ENCODE measurements at places on chromosomes 16 and 17.
A peak's percentile ranks its signal among the peaks of the same experiment; 100 is the strongest.

DNA sequence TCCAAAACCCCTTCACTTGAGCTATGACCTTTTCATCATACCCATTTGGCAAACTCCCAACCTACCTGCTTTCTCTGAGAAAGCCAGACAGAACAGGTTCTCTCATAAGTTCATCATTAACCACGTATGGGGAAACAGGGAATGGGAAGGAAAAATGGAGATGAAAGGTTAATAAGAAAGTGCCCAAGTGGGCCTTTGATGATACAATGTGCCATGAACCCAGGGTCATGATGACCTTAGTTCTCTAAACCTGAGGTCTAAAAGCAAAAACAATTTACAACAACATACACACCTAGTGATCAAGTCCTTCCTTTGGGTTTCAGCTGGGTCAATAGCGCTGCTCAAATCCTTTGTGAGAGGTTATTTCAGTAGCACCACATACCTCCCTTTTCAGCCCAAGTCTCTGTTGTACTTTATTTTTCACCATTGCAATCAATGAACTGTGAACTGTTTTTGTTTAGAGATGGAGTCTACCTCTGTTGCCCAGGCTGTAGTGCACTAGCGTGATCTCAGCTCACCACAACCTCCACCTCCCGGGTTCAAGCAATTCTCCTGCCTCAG is 14.5 kb upstream of the RANGRF start:
- DNase-seq = no peak

DNA sequence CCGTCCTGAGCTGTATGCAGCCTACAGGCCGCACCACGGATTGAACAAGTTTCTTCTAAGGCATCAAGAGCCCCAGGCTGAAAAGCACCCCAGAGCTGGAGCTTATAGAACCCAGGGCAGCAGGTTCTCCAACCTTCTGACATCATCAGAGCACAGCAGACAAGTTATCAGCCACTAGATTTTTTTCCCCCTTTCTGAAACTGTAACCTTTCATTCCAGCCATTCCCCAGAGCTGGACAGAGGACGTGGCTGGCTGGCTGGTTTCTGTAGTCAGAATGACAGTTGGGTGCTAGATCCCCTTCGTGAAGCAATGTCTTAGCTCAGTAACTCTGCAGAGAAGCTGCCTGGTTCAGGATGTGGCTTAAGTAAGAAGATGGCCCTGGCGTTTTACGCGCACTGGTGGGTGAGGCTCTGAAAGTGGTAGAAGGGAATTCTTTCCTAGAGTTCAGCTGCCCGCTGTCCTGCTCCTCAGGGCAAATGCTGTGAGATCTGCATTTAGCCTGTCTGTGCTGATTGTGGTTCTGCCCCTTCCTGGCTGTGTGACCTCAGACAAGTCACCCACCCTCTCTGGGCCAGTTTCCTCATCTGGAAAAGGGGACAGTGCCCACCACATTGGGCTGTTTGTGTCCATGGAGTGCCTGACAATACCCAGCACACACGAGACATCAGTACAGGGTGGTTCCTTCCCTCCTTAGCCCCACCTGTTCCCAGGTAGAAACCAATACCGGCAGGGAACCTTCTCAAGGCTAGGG is 9.1 kb downstream of the DEXI start:
- no peak for DNase-seq

DNA sequence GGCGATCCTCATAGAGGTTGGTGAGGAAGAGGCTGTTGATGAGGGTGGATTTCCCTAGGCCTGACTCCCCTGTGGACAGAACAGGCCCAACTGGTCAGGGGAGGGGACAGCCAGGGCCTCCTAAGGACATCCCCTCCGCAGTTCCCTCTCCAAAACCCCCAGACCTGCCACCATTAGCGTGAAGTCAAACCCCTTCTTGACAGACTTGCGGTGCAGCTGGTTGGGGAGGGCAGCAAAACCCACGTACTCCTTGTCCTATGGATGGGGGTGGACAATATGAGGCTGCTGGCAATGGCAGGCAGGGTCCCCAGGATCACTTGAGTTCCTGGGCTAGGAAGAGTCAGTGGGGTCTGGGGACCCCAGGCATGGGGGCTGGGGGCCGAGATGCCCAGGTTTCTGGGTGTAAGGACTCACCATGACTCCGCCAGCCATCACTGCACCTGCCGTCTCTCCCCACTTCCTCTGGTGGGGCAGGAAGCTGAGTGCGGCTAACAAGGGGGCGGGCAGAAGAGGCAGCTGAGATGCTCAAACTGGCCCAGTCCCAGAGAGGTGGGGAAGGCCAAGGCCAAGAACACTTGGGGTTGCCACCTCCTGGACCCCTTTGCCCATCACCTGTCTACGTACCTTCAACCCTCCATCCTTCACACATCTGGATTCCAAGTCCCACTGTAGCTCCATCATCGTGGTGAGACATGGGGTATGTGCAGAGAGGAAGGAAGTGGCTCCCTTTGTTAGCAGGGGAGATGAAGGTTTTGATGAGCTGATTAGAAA is at the start of gene SEPTIN1:
Gene SEPTIN1, minus strand, starts transcription at position 451 of the 771 bp plus-strand sequence. Its CDS starts 19 bp downstream, at position 432.
- no peak for DNase-seq

GRCh38 chr17:3750296-3750695 is 26.6 kb downstream of the HASPIN start:
- DNase-seq = no peak

DNA sequence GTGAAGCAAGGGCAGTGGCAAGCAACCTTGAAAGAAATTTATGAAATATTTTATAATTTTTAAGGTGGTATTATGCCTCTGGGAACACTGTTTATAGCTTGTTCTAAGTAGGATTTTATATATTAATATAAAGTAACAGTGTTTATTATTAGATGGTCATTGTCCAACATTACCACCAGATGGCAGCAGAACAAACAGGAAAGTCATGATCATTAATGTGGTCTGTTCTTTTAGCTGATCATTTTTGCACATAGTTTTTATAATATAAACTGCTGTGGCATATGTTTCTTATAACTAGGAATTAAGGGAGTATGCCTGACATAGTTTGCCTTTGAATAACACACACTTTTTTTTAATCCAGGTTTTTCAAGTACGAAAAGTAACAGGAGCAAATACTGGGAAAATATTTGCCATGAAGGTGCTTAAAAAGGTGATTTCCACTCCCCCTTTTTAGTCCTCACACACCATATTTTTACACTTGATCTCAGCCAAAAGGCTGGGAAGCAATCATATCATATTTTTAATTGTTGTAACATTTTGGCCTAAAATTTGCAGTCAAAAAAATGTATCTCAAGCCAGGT is 21.4 kb downstream of the RPS6KB1 start:
- DNase-seq = no peak

GRCh38 chr16:86157616-86158247 is 258.8 kb downstream of the IRF8 start:
- no peak for DNase-seq

DNA sequence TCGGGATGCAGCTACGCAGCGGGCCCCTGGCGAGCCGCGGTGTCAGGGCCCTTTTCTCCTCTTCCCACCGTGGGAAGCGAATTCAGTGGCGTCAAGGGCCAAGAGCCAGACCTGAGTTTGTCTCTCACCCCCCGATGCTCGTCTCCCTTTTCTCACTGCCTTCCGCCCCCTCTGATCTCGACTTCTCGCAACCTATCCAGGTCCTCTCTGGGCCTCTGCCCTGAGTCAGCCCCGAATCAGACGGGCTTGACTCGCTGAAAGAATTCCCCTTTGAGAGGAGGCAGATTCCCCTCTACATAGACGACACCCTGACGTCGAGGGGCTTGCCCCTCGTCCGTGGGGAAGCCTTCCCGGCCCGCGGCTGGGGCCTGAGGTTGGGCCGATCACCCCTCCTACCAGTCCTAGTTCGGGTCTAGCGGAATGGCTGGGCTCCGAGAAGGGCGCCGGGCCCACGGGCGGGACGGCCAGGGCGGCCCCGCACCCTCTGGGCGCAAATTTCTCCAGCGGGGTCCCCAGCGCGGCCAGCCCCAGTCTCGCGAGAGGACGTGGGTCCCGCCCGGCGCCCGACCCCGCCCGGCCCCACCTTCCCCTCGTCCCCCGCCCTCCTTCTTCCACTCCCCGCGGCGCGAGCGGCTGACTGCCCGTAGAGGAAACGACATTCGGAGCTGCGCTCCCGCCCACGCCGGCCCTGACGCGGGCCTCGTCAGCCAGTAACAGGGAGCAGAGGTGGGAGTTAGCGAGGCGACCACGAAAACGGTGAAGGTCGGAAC is at the start of gene GGNBP2:
Gene GGNBP2, plus strand, starts transcription at position 613 of the 770 bp plus-strand sequence. CDS start 806 bp downstream, outside the sequence.
- DNase-seq = peak; percentile 61

DNA sequence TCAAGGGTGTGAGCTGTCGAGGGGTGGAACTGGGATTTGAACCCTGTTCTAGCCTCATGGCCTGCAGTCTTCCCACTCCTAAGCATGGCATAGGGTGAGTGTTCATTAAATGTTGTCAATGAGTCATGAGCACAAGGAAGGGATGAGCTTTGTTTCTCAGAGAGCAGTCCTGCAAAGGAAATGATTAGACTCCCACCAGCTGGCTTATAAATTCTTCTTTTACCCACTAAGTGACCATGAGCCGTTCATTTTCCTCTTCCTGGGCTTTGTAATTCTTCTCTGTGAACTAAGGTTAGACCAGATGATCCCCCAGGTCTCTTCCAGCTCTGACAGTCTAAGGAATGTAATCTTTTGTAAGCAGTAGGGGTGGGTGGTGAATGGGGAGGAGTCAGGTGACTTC is 47.9 kb upstream of the HNF1B start:
- no peak for DNase-seq

DNA sequence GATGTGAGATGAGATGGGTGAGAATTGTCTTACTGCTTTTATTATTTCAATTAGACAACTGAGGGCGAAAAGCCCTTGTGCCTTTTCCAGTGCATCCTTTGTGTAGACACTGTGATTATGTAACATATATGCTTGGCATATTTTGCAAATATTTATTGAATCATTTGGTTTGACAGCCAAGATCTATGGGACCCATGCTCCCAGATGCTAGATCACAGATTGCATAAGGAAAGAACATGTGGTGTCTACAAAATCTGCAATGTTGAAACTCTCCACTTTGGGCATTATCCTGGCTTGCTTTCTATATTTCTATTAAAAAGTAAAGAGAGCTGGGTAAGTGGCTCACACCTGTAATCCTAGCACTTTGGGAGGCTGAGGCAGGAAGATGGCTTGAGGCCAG is 4.8 kb upstream of the COG1 start:
- DNase-seq = no peak

DNA sequence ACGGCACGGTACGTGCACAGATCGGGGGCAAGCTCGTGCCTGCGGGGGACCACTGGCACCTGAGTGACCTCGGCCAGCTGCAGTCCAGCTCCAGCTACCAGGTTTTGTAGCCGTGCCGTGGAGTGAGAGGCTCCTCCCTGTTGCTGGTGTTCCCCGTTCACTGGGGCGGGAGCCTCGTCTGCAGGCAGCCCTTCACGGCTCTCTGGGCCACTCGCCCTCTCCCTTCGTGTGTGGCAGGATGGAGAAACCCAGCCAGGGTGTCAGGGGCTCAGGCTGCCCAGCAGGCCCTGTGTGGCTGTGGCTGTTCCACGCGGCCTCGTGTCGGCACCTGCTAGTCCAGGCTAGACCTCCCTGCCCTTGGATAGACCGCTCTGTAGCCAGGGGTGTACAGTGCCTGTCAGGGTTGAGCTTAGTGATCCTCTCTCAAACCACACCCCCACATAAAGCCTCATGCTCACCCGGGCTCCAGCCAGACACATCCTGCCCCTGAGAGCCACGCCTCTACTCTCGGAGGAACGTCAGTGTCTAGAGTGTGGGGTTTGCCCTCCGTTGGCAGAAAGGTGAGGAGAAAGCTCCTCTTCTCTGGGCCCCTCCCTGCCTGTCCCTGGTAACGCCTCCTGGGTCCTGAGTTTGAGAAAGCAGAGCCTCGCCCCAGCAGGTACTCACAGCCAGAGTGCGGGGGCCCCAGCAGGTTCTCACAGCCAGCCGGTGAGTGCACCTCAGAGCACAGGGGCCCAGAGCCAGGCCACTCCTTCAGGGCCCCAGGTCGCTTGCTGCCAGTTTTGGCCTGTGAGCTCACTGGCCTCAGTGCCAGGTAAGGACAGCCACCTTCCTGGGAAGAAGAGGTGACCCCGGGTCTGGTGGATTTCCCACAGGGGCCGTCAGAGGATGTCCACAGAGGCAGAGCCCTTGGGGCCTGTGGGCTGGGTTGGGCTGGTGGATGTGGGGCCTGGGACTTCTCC is 27.7 kb downstream of the NME3 start:
- DNase-seq = no peak

- DNase-seq = no peak
Measured at GRCh38 chr17:36894925-36895324, 42.4 kb upstream of the LHX1 start.

- DNase-seq = no peak
Measured at GRCh38 chr16:78504401-78504851, 405.0 kb downstream of the WWOX start.

- no peak for DNase-seq
Measured at GRCh38 chr16:70520612-70521297, 2.6 kb downstream of the COG4 start.

Measured in NCI-H2081 treated with DMSO at 0.1 percent for 48 hours (cell line).